ENCODE measurements at places on chromosomes 2 and 18.

DNA sequence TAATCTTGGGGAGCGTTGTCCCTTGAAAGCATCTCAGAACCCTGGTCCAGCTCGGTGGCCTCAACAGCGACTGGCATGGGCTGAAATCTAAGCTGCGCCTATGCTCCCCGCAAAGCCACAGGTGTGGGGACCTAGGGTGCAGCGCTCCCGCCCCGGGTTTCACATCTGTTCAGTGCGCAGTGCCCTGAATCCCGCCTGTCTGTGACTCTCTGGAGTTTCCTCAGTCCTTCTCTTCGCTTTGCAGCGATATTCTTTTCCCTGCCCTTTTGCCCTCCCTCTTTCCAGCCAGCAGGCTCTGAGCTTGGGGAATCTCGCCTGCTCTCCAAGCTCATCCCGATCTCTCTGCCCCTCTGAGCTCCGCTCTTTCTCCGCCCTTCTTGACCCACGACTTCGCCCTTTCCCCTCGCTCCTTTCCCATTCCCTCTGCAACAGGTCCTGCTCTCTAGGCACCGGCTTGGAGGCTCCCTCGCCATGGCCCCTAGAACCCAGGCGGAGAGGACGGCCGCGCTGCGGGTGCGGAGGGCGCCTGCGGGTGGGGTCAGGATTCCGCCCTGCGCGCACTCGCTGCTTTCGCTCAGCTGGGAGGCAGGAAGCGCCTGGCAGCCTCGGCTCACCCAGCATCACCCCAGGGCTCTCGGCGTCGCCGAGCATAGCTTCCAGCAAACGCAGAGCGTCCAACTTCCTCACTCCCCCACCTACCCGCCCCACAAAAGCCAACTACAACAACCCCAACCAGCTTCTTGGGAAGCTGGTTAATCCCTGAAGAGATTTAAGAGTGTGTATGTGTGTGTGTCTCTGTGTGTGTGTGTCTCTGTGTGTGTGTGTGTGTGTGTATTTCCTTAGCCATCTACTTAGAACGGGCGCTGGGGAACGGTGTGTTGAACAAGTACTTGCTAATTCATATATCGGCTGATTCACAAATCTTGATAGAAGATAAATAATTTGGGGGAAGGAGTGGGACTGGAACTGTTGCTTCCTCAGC is 1.1 kb downstream of the GRP start:
- DNase-seq = no peak

DNA sequence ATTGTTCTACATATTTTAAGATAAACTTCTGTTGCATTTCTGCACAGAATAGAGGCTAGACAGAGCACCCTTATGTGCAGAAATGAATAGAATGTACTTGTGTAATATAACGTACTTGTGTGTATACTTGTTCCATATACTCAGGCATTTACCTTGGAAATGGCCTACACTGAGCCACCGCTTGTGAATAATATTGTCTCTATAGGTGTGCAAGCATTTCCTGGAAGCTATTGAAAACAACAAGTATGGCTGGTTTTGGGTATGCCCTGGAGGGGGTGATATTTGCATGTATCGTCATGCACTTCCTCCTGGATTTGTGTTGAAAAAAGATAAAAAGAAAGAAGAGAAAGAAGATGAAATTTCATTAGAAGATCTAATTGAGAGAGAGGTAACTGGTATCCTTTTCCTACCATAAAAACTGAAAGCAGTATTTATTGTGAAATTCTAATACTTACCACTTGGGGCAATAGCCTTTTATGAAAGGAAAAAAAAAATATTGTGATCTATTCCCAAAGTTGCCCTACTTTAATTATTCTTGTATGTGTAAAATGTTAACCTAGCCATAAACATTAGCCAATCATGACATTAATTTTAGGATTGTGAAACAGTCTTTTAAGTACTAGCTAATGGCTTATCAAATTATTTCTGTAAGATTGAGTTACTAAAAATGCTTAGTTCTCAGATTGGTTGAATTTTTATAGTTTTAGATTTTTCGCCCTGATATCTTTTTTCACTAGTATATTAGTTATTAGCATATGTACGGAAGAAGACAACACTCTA is 18.0 kb downstream of the ZC3H15 start:
- DNase-seq = no peak

GRCh38 chr2:125576558-125576957 is 1079.4 kb upstream of the GYPC start:
- no peak for DNase-seq

- no peak for DNase-seq
Measured at GRCh38 chr2:96209011-96209728, 543 bp upstream of the STARD7 start.

DNA sequence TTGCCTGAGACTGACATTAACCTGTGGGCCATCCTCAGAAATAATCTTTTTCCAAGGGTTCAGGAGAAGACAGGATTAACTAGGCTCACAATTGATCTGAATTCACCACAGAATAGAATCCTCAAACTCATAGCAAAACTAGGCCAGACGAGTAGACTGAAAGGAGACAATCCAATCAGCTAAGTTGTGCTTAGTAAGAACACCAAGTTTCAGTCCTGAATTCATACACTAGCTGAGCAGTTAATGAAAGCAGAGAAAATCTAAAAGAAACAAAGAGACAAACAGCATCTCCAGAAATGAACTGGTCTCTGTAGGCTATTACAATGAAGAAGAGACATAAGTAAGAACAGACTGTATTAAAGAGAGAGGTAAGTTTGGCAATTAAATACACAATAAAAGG is 89.5 kb downstream of the GORASP2 start:
- DNase-seq = no peak

DNA sequence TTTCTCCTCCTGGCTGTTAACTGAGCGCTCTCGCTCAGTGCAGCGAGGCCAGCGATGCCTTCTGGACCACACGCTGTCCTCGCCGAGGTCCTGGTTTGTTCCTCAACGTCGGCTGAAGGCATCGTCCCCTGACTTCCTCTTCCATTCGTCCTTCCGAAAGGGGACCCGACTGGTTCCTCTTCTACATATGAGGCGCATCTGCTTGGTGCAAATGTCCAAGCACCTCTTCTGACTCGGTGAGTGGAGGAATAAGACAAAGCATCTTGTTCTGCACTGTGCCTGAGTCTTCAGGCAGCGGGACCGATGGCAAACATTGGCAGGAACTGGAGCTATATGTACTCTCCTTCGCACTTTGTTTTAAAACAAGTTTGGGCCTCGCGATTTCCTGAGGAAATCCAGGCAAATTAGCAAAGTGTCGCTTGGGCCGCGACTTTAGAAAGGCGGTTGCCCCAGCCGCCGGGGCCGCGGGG is 621 bp upstream of the KCNS3 start:
- DNase-seq = no peak

DNA sequence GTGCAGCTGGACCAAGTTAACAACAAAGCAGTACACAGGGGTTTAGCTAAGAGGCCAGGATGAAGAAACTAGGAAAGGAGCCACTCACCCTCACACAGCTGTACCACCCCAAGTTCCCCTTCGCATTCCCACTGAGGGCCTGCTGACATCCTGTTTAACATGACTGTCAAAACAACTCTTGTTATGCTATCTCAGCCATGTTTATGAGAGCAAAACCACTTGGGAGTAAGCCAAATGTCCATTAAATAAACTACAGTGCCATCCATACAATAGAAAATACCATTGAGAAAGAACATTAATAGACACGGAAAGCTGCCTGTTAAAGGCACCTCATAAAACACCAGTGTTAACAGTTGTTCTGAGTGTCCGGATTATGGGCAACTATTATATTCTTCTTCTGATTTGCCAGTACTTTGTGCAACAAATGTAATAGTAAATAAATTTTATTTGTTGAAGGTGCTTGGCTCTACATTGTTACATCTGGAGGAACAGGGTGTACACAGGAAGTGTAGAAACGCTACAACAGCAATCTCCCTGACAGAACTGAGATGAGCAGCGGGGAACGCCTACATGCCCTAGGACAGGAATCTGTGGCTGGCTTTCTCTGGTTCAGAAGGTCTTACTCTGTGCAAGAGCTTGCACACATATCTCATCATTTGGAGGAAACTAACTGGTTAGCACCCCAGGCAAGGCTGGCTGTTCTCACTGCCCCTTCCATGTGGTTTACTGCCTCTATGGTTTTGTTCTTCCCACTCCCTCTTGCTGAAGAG is 85.6 kb downstream of the EHD3 start:
- no peak for DNase-seq

- DNase-seq = no peak
Measured at GRCh38 chr2:28927878-28928277, 33.4 kb downstream of the WDR43 start.

DNA sequence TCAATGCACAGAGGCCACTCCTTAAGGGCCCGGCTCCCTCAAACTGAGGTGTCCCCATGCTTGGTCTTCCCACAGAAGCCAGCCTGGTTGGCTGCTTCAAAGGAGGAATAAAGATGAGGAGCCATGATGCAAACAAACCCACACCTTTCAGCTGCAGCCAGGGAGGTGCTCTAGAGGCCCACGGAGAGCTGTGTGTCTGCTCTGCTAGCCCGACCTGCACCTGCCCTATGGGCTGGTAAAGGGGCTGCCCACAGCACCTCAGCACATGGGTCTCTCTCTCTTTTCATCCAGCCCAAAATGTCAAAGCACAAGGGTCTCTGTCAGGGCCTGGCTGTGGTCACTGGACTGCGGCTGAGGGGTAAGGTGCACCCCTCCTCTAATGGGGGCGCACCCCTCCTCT is 132.1 kb downstream of the MSH2 start:
- DNase-seq = no peak

- no peak for DNase-seq
Measured at GRCh38 chr2:44203542-44203941, 34.9 kb downstream of the PPM1B start.

GRCh38 chr2:190467575-190468083 is 59.5 kb downstream of the MFSD6 start:
- DNase-seq = no peak

DNA sequence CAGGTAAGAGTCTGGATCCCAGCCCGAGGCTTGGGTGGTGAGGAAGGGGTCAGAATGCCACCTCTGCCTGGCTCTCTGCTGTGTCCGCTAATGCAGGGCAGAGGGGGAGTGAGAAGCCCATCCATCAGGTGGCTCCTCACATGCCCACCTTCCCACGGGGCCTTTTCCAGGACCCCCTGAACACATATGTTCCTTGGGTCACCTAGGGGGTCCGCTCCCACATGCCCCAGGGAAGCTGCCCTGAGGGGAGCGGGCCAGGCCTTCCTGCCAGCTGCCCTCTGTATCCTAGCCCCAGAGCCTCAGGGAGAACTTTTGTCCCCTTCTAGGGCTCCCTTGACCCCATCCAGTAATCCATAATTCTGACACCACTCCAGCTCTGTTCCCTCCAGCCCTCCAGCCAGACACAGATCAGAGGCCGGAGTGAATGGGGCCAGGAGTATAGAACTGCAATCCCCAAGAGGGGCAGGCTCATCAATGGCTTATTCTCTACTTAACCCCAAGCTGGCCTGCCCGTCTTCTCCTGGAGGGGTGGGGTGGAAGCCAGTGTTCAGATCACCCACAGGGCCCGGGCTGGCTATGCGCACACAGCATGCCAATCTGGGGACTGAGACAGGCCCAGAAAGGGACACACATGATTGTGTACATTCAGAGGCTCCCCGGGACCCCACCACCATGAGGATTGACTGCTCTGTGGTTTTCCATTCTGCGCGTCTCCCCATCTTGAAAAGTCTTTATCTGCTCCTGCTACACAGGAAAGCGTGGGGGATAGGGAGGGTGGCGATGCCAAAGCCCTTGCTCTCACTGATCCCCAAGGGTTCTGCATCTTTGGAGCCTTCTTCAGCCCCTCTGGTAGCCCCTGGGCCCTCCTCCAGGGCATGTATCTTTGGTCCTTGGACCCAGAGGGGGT is 1.1 kb downstream of the EMILIN1 start:
- no peak for DNase-seq

GRCh38 chr18:67243799-67244587 is 272.5 kb downstream of the DSEL start:
- no peak for DNase-seq

DNA sequence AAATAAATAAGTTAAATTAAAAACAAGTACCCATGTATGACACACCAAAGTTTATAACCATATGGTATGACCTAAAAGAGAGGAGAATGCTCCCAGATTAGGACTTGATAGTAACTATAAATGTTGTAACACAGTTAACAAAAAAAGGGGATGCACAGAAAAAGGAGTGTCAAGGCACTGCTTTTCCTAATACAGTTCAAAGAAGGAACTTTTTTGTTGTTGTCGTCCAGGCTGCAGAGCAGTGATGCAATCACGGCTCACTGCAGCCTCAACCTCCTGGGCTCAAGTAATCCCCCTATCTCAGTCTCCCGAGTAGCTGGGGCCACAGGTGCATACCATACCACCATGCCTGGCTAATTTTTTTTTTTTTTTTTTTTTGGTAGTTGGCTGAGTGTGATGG is 2.7 kb downstream of the NARS1 start:
- no peak for DNase-seq

DNA sequence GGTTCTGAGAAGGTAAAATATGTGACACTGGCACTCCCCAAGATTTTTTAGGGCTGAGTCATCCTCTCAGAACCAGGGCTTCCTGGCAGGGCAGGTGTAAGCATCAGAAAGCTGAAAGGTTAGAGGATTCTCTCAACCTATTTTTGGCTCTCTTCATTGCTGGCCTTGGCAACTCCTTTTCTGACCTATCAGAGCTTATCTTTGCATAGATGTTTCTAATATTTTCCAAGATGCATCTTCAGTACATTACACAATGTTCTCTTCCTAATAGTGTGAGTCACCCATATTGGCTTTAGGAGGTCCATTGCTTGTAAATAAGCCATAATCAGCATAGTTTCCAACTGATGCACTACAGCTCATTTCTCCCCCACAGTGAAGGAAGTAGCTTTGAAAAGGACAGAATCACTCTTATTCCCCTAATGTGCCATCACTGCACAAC is 2008.4 kb upstream of the PIK3C3 start:
- DNase-seq = no peak

DNA sequence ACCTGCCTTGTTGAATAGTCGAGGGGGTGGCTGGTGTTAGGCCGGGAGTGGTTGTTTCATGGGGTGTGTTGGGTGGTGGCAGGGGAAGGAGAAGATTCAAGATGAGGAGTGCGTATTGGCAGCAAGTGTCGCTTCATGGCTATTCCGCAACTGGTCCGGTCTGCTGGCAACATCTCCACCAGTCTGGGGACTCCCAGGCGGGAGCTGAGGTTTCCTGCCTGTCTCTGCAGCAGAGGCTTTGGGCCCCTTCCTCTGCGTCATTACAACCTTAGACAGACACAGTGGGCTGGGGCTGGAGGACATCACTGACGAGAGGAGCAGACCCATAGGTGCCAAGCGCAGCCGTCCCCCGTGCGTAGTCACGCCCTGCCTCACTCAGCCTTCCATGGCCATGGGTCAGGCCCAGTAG is 64.0 kb upstream of the MCFD2 start:
- DNase-seq = no peak

GRCh38 chr2:102436323-102436722 is 13.4 kb downstream of the IL18RAP start:
- no peak for DNase-seq

- DNase-seq = no peak
Measured at GRCh38 chr2:33522576-33522975, 46.1 kb downstream of the RASGRP3 start.

DNA sequence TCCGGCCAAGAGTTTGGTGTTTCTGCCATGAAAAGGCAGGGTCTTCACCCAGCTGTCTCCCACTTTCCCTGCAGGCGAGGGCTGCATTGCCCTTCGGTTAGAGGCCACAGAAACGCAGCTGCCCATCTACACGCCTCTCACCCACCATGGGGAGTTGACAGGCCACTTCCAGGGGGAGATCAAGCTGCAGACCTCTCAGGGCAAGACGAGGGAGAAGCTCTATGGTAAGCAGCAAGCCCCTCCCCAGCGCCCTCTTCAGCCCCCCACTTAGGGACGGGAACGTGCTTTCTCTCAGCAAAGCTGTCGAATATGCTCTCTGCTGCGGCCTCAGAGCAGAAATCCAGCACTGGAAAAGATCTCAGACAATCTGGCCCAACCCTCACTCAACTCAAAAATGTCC is 57.7 kb upstream of the ATG16L1 start:
- DNase-seq = no peak
